ENCODE measurements at places on chromosomes 12 and 14. TPM values are rescaled to one million over a fixed set of nuclear protein-coding genes. Genes with fewer than 3 reads are reported as not detected.

Gene PELI2
- 0.21 TPM for total RNA-seq

Gene TBK1
- 16.3 TPM for total RNA-seq

Gene ADAMTS20
- total RNA-seq, result not detected

Gene DPPA3
- not detected for total RNA-seq

Gene OAS2
- 0.33 TPM for total RNA-seq
